ENCODE measurements at places on chromosomes 16 and 17.
A peak's percentile ranks its signal among the peaks of the same experiment; 100 is the strongest.

DNA sequence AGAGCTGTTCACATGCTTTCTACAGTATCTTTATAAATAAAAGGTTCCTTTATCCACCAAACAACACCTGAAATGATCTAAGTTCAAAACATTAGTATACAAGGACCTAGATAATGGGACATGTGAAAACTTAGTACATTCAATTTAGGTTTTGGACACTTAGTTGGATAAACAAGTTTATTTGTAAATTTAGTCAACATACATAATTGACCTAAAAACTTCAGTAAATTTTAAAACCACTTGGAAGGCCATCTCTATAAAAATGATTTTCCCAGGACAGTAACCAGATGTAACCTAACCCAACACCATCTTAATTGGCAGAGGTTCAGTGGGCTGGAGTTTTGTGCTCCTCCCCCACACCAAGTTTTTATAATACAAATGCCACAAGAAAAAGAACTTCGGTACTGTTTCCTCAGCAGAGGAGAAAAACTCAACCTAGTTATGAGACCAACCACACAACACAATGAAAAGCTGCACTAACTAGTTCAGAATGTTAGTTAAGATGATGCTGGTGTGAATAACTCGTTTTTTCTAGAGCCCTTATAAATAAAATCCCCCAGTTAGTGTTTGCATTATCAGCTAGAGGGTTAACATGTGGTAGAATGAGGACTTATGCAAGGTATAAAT lies 7.2 kb upstream of the UNK start:
- DNase-seq: no peak

GRCh38 chr17:10063730-10064241 lies 134.6 kb downstream of the GAS7 start:
- DNase-seq: peak; percentile 95

- DNase-seq: no peak
Observed at GRCh38 chr16:57471852-57472664, 9.6 kb downstream of the POLR2C start.

GRCh38 chr16:20766294-20766693 lies 2.5 kb downstream of the ACSM3 start:
- no peak for DNase-seq

DNA sequence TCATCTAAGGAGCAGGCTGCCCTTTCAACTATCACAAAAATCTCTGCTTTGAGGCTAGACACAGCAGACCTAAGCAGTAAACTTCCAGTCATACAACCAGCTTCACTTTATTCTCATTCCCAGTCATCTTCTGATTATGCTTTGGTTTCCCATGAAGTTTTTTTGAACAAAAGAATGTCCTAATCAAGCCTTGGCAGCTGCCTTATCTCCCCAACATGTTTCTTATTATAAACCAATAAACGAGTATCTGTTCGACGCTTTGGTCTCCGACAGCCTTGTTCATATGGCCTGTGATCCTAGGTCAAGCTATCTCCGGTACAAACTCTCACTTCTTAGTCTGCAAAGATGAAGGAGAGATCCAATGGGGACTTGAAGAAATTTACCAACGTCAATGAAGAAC lies 47.4 kb upstream of the CDYL2 start:
- no peak for DNase-seq

DNA sequence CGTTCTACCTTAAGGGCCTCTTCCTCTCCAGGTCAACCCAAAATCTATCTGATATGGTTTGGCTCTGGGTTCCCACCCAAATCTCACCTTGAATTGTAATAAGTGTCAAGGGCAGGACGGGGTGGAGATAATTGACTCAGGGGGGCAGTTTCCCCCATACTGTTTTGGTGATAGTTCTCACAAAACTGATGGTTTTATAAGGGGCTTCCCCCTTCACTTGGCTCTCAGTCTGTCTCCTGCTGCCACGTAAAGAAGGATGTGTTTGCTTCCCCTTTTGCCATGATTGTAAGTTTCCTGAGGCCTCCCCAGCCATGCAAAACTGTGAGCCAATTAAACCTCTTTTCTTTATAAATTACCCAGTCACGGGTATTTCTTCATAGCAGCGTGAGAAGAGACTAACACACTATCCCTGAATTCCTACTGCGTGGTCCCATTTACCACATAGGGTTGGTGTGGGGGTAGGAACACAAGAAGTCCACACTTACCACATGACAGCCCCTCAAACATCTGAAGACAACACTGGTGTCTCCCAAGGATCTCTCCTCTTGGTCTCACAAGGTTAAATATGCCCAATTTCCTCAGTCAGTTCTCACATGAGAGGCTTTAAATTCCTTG lies 8.2 kb downstream of the COTL1 start:
- DNase-seq: no peak

DNA sequence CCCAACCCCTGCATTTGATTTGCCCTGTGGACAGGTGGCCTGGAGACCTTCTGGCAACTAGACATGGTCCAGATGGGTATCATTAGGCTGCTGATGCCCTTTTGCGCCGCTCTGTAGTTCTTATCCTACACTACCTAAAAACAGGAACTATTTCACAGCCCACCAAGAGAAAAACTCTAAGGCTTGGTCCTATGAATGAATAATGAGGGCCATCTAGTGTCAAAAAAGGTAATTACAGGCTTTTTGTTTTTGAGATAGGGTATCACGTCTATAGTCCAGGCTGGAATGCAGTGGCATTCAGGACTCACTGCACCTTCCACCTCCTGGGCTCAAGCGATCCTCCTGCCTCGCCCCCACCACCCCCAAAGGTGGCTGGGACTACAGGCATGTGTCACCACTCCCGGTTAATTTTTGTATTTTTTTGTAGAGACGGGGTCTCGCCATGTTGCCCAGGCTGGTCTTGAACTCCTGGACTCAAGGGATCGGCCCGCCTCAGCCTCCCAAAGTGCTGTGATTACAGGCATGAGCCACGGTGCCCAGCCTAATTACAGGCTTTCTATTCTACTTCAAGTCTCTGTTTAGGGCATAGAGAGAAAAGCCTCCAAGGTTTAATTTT lies 20.9 kb downstream of the COIL start:
- DNase-seq: peak; percentile 88

DNA sequence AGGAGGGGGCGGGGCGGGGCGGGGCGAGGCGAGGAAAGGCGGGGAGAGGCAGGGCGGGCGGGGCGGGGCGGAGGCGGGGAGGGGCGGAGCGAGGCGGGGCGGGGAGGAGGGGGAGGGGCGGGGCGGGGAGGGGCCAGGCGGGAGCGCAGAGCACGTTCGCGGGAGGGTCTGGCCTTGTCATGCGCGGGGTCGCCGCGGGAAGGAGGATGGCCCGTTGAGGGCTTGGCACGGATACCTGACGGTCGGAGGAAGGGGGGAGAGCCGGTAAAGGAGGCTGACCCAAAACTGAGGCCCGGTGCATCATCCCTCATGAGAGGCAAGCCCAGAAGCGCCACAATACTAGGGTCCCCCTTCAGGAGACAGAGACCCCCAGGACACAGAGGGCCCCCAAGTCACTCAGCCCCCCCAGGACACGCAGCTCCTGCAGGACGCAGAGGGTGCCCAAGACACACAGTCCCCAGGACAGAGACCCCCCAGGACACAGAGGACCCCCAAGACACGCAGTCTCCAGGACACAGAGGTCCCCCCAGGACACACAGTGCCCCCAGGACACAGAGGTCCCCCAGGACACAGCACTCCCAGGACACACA lies 593 bp upstream of the WDR45B start:
- DNase-seq: no peak

DNA sequence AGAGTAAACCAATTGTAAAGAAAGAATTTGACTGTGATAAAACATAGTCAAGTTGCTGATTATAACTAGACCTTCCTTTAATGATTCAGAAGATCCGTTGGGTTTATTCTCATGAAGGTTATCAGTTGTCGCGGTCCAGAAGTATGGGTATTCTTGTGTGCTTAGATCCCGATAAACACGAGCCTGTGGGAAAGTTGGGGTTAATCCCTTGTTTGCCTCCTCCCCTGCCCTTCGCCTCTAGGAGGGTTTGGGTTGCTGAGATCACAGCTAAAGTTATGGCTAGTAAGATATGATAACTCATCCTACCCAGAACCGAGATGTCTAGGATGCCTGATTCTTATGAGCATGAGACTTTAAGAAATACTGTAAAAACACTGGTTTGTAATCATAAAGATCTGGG lies 66.8 kb downstream of the GPRC5B start:
- no peak for DNase-seq

DNA sequence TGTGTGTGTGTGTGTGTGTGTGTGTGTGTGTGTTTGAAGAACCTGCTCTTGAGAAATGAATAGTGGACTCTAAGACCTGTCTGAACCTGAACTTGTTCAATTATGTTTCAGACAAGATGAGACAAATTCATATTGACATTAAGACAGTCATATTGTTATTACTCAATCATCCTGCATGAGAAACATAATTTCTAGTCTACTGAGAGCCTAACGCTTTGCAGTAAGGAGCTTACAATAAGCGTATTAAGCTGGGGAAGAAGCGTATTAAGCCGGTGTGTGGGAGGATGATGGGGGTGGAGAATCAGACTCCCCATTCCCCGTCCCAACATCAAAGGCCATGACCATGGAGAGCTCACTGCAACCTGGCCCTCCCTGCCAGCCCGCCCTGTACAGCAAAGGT lies 22.4 kb upstream of the MNT start:
- DNase-seq: no peak

DNA sequence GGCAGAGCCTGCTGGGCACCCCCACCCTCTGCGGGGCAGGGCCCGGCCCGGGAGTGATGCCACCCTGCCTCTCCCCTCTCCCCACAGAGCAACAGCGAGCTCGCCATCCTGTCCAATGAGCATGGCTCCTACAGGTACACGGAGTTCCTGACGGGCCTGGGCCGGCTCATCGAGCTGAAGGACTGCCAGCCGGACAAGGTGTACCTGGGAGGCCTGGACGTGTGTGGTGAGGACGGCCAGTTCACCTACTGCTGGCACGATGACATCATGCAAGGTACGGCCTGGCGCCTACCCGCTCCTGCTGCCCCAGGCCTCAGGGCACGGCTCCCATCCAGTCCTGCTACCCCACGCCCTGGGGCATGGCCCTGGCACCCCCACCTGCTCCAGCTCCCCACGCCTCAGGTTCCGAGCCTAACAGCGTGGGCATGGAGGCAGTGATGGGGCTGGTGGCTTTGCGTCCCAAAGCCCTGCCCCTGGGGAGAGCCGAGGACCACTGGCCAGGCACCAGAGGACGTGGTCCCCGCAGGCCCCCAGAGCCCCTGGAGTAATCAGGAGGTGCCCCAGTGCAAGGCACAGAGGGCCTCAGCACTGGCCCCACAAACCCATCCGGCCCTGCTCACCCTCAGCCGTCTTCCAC lies 38.4 kb downstream of the TSC2 start:
- no peak for DNase-seq

DNA sequence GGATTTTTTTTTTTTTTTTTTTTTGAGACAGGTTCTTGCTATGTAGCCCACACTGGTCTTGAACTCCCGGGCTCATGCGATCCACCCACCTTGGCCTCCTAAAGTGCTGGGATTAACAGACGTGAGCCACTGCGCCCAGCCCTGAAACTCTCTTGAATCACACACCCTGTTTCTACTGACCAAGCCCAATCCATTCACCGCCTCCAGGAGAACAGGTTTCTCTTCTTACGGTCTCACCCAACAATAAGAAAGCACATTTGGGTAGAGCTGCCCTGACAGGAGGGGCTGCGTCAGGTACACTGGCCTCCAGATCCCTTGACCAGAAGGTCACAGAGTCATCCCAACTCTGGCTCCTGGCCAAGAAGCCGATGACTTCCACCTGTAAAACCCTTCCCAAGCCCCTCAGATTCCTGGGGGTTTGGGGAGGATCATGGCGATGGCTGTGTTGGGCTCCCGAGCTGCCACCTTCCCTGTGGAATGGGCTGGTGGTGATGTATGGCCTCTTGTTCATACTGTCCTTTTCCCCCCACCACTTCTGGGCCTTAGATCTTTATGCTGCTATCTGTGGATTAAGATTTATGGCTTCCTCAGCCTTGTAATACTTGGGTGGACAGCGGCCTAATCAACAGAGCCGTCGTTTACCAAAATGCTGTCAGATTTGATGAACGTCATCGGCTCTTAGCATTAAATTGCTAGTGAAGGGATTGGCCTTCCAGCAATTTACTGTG lies 89.1 kb downstream of the KATNIP start:
- DNase-seq: no peak

GRCh38 chr17:332558-333322 lies 19.9 kb downstream of the RPH3AL start:
- DNase-seq: no peak

GRCh38 chr17:50217591-50217990 lies 16.2 kb upstream of the COL1A1 start:
- DNase-seq: no peak

GRCh38 chr16:1791943-1792812 lies 1.3 kb downstream of the IGFALS start:
- DNase-seq: no peak

DNA sequence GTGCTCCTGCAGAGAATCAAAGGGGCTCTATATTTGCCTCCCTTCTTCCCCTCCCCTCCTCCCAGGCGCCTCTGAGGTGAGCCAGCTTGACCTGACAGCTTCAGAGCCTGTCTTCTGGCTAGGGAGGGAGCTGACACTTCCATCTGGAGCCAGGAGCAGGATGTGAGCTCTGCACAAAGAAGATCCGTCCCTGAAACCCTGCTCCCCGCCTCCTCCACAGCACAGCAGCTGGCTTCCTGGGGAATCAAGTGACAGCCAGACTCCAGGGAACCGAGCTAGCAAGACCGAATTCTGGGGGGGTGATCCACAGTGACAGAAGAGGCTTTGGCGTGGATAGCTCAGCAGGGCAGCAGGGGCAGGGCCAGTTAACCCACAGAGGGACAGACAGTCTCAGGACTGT lies 37.2 kb downstream of the CCDC182 start:
- no peak for DNase-seq

GRCh38 chr17:47224966-47225365 lies 15.8 kb downstream of the MYL4 start:
- DNase-seq: peak; percentile 2

DNA sequence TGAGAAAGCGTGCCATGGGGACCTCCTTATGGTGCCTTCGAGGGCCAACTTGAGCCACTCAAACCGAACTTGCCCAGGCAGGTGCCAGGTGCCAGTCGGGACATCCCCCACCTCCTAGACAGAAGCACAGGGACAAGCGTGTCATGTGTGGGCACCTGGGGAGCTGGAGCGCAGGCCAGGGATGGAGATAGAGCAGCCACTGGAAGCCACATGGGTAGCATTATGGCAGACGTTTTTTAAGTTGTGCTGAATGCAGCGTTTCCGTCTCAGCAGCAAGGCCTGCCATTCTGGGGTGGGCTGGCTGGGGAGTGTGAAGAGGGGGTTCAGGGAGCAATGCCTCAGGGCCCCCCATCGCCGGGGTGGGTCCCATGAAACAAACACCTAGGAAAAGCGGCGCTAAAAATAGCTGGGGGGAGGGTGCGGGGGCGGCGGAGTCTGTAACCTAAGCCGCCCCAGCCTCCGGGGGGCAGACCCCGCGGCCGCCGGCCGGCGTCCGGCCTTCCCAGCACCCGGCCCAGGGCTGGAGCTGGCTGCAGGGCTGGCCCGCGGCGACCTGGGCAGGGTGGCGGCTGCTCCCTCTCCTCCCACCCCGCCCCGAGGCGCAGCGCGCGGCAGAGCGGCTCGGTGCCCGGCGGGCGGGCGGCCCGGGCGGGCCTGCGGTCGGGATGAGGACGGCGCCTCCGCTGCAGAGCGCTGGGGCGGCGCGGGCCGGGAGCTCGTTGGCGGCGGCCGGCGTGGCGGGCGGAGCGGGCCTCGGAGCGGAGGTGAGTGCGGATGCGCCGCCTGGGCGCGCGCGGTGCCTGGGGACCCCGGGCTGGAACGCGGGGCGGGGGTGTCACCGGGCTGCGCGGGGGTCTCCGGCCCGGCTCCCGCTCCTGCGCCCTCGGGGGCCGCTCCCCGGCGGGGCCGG lies at the start of gene ZNF469:
TSS of gene ZNF469 (plus strand) at position 469 of the 910 bp plus-strand sequence. CDS start 44,512 bp downstream, outside the sequence.
- no peak for DNase-seq

Data from inflammatory macrophage (primary cell).